A549 (cell line): ENCODE measurements at places on chromosomes 7 and 10.

DNA sequence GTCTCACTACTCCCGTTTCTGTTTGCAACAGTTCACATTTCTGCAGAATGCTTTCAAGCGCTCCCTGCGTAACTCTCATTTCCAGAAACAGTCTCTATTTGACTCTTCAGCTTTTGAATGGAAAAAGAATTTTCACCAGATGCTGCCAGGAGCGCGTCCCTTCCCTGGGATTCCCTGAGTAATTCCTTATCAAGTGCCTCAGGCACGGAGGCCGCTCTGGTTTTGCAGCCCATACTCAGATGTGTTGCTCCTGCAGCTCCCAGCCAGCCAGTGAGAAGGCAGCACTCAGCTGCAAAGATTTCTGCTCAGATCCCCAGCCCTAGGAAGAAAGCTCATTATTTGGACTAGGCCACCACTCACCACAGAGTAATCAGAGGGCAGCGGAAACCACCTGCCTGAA is 161.1 kb upstream of the CHST15 start:
- DNase-seq: no peak

GRCh38 chr7:7862393-7862792 is 106.2 kb upstream of the GLCCI1 start:
- no peak for DNase-seq

DNA sequence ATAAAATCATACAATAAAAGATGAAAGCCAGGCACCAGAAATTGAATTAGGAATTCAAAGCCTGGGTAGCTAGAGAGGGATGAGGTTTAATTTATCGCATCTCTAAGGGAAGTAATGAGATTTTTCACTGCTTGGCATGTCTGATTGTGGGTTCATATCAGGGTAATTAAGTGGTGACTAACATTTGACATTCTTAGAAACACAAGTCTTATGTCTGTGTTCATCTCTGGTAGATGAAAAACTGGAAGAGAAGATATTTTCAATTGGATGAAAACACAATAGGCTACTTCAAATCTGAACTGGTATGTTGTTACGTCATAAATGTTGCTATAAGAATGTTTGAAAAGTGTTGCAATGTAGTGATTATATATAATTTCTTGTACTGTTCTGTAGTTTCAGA is 36.8 kb upstream of the ARMS2 start:
- DNase-seq: no peak

DNA sequence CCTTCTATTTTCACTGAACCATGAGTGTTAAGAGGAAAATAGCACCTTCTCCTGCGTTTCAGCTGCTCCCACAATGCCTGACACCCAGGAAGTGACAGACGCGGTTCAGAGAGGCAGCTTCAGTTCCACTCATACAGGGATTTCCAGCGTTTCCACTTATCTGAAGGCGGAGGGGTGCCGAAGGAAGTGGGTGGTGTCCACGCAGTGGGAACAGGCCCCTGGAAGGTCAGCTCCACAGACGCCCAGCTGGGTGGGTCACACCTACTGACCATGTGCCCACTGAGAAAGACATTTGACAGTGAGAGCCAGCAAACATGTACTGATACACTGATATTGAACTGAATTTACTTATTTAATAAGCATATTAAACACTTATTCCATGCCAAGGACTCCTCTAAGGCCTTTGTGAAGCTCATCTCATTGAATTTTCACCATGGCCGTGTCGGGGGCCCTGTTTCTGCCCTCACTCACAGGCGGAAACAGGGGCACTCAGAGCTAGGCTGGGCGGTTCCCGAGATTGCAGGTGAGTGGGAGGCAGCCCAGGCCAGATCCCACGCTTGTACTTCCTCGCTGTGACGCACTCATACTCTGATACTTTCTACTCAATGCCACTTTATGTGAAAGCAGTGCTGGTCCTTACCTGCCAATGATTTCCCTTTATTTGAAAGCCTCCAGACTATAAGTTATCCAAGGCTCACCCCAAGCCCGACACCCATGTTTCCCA is 96.8 kb downstream of the TCERG1L start:
- no peak for DNase-seq

- no peak for DNase-seq
Measured at GRCh38 chr10:118340486-118340885, 1.6 kb downstream of the FAM204A start.

GRCh38 chr10:21427804-21428481 is 97.5 kb downstream of the SKIDA1 start:
- DNase-seq: no peak

GRCh38 chr7:106655703-106656498 is 5.1 kb downstream of the CCDC71L start:
- no peak for DNase-seq

DNA sequence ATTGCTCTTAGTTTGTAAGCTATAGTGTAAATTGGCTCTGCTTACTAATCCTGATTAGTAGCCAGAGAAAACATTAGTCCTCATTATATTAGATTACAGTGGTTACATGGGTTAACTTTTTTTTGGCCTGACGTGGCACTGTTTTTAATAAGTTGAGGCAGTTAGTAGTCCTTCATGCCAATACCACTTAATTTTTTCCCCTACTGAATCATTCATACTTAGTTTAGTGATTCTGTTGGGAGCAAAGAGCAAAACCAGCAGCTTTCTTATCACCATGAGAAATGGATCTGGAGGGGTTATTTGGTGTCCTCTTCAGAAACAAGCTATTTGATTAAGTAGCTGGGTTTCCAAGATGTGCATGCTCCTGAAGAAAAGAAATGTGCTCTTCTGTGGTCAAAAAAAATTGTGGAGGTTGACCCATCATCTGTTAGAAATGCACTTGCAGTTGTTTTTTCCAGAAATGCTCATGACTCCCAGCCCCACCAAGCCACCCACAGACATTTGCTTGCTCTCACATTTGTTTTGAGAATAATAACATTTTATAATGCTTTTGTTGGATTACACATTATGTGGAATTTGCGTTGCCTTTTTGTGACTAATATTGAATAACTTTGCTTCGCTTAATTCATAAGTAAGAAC is 258.5 kb downstream of the HDAC9 start:
- DNase-seq: no peak

- no peak for DNase-seq
Measured at GRCh38 chr7:81632418-81632817, 137.4 kb downstream of the HGF start.

DNA sequence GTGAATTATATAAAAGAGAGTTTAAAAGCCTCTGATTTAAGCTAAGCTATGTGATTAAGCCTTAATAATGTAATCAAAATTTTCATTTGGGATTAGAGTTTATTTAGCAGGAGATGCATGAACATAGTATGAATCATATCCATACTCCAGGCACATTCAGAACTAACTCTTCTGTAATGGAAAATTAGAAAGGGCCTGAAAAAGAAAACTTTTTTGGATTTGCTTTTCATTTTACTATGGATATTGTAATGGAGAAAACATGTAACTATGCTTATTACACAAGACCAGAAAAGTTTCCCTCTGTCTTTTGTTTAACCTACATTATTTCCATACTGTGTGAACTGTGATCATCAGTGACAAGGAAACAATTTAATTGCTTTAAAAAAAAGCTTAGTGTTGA is 22.0 kb downstream of the TES start:
- DNase-seq: no peak

- no peak for DNase-seq
Measured at GRCh38 chr10:73810358-73810734, 1.1 kb downstream of the NDST2 start.

DNA sequence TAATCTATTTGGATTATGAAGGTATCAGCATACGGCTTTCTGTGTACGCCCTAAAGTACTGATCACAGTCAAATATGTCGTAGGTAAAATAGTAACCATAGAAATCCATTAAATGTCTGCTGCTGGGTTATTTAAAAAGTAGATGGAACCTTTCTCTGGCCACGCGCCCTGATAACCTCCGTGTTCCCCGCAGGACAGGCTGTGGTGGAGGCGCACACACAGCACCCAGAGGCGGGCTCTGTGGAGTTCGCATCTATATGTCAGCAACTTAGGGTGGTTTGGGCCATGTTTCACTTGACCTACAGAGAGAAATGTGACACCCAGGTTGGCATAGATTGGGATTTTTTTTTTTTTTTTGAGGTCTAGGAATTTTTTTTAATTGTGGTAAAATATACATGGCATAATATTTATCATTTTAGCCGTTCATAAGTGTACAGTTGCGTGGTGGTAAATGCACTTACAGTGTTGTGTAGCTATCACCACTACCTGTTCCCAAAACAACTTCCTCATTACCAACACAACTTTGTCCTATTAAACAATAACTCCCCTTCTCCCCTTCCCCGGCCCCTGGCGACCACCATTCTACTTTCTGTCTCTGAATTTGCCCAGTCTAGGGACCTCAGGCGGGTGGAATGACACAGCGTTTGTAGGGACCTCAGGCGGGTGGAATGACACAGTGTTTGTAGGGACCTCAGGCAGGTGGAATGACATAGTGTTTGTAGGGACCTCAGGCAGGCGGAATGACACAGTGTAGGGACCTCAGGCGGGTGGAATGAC is 15.4 kb downstream of the PPP2R2D start:
- no peak for DNase-seq

- no peak for DNase-seq
Measured at GRCh38 chr10:87861566-87861952, 1.8 kb downstream of the KLLN start.

- DNase-seq: no peak
Measured at GRCh38 chr7:4823441-4824119, 38.2 kb downstream of the PAPOLB start.

GRCh38 chr10:122182308-122182707 is 88.8 kb upstream of the BTBD16 start:
- no peak for DNase-seq

DNA sequence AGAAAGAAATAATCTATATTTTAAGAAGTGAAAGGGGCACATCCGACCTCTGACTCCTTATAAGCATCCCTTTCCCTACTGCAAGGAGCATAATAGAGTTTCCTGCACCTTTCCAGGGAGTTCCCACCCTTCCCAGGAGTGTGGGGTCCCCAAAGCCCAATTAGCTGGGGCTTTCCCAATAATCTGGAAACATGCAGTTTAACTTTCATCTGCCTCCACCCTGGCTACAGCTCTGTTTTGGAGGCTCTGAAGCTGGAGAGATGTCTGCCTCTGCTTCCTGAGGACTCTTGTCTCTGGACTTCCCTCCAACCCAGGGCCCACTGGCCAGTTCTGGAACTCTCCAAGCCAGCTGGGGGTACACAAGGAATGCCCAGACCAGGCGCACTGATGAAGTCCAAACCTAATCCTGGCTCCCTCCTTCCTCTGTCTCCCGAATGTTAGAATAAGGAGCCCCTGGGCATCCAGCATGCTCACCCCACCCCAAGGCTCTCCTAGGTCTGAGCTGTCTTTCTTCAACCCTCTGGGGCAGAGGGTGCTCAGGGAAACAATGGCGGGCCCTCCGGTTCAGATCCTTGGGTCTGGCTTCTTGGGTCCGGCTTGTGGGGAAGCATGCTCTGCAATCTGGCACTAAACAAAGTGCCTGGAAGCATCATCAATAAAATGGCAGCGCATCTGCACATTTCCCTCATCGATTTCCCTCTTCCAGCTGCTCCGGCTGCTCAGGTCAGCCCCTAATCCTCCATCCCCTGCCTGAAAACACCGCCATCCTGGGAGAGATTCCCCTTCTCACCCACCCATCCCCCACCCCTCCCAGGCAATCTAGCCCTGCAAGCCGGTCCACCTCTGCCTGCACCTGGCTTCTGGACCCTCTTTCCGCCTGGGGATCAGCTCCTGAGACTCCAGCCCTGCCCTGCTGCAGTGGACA is 13.3 kb downstream of the HOXA4 start:
- DNase-seq: no peak

DNA sequence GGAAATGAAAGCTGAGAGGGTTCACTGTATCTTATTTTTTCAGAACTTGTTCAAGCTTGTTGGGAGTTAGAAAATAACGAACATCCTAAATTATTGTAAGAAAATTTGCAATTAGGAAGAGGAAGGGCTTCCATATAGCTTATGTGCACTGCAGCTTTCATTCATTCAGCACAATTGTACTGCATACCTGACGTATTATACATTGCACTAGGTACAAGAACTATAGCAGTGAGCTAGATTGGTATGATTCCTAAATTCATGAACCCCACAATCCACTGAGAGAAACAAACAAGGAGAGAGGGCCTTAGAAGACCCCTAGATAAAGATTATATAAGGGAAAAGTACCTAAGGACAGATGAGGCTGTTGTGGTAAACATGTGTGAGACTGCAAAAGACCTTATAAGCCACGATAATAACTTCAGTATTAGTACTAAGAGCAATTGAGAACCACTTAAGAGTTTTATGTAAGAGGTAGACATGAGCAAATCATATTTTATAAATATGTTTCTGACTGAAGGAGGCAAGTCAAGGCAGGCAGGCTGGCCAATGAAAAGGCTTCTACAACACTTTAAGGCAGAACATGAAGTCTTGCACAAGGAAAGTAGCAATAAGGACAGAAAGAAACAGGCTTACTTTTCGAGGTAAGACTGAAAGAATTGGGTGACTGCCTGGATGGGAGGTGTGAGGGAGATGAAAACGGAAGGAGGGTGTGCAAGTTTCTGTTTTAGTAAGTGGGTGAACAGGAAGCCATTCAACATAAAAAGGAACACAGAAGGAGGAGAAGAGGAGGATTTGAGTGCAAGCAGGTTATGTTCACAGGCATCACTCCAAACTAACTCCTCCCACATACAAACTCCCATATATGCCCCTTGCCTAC is 77.9 kb upstream of the LRRN3 start:
- DNase-seq: no peak

GRCh38 chr10:60578217-60578616 is 188.5 kb upstream of the ANK3 start:
- no peak for DNase-seq

GRCh38 chr7:30862995-30863705 is 48.5 kb upstream of the AQP1 start:
- DNase-seq: no peak

DNA sequence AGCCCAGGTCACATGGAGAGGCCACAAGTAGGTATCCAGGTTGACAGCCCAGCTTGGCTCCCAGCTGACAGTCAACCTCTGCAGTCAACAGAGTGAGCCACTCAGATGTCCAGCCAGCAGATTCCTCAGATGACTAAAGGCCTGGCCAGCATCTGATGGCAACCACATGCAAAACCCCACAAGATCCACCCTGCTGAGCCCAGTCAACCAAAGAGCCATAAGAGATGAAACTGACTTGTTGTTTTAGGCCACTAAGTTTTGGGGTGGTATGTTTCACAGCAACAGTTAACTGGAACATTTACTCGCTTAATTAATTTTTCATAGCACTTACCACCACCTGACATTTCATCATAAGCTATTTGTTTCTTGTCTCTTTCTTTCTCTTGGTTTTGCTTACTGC is 107.3 kb upstream of the KDM7A start:
- DNase-seq: no peak

DNA sequence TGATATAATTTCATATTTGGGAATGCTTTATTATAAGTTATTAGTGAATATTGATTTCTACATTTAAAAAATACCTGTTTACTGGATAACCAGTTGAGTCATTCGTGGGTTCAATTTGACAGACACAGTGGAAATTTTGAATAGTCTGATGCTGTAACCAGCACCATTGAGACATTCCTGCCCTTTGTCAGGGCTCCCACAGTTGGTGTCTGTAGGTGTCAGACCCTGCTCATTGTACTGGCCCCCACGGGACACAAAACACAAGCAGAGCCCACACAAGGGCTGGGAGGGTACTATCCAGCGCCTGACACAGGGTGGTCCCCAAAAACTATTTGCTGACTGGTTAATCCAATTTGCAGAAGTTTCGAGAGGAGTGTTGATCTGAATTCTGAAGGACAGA is 35.9 kb downstream of the EEPD1 start:
- DNase-seq: no peak
